NCI-H526 treated with DMSO at 0.1 percent for 48 hours (cell line): ENCODE measurements at places on chromosomes 5 and 9.

- DNase-seq = no peak
These were observed 53.9 kb downstream of the CFAP95 start for GRCh38 chr9:69874301-69875060.

- no peak for DNase-seq
These were observed 111.6 kb downstream of the SREK1 start for GRCh38 chr5:66255714-66256113.

DNA sequence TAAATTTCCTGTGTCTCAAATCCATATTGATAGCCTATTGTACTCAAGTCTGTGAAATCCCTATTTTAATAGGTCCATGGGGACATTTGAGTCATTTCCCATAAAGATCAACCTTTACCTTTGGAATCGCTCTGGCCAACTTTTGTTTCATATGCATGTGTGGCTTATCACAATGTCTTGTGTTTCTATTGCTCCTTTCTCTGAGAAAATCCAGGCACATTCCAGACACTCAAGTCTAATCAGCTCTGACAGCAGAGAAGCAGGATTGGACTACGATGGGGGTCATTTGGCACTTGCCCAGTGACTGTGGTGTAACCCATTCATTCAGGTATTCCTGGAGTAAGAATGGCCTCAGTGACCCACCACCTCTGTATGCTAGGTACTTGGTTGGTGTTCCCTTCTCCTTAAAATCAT, 48.4 kb downstream of the ACTBL2 start:
- no peak for DNase-seq

GRCh38 chr9:33881635-33882034, 64.7 kb downstream of the UBE2R2 start:
- no peak for DNase-seq

DNA sequence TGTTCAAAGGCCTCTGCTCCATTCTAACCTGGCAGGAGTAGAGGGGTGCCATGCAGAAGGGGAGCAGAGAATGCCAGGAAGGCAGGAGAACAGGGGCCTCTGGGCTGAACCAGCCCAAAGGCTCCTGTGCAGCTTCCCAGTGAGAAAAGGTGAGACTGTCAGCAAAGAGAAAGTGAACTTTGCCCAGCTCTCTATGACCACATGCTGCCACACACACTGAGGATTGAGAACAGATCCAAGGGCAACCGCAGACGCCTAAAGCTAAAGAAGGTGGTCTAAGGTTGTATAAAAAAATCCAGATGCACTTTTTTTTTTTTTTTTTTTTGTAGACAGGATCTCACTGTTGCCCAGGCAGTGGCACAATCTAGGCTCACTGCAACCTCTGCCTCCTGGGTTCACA, 51.4 kb downstream of the ALDH7A1 start:
- DNase-seq = no peak

GRCh38 chr5:116731432-116731831, 156.8 kb upstream of the SEMA6A start:
- no peak for DNase-seq

DNA sequence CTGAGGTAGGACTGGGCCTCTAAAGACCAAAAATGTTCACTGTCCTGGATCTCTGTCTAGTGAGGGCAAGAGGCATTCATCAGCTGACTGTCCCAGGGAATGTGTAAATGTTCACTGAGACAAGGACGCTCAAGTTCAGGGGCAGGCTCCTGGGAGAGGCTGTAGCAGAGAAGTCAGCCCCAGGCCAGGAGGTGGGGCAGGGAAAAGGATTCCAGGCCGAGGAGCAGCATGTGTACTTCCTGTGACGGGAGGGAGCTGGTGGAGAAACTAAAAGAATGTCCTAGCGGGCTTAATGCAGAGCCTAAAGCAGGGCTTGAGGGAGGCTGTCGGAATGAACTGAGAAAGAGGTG, 205.8 kb downstream of the GABBR2 start:
- DNase-seq = no peak

GRCh38 chr9:19423163-19423562, 14.4 kb downstream of the ACER2 start:
- no peak for DNase-seq

DNA sequence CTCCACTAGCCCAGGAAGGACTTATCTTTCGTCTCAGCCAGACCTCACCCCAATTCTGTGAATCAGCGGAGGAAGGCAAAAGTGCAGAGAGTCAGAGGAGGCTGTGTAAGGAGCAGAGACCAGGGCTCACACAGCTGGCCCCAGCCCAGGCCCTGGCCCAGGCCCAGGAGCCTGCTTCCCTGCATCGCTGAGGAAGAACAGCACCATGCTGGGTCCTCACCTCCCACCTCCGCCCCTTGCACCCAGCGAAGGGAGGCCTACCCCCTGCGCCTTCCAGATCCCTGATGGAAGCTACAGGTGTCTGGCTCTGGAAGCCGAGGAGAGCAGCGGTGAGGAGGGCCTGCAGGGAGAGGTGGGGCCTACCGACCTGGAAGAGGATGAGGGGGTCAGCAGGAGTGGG, 22.3 kb upstream of the SYNPO start:
- no peak for DNase-seq

DNA sequence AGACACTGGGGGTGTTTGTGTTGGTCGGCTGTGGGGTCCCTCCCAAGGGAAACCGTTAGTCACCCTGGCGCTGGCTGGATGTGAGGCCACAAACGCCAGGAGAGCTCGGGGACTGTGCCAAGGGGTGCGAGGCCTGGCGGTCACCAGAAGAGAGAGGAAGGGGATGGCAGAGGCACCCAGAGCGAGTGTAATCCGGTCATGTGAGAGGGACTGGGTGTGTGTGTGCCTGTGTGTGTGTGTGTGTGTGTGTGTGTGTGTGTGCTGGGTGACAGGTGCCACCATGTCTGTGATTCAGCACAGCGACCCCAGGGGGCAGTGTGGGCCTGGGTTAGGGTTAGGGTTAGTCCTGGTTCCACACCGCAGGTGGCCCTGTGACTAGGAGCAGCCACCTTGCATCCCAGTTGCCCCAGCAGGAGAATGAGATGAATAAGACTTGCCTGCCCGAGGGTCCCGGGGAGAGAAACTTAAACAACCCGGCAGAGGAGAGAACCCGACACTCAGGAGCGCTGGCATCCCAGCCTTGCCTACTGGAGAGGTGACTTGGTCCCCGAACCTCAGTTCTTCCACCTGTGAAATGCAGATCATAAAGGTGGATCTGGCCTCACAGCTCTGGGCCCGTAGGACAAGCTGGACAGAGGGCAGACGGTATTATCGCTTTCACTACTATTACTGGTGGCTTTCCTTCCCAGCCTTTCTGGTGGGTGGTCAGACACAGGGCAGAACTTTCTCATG, 1.4 kb upstream of the ADAMTSL2 start:
- peak; percentile 23 for DNase-seq

DNA sequence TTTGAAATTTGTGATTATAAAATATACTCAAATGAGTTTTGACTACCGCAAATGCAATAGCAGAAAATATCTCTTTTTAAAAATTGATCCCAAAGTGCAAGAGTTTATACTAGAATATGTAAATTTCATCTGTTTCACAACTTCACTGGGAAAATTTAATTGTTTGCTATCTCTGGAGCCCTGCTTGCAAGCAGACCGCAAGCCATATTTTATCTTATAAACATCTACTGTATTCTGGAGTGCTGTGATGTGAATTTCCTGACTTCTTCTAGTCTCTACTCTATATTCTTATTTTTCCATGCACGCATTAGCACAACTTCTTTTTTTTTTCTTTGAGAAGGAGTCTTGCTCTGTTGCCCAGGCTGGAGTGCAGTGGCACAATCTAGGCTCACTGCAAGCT, 98.7 kb downstream of the DROSHA start:
- no peak for DNase-seq

GRCh38 chr5:96434201-96434645, 1.2 kb upstream of the PCSK1 start:
- peak; percentile 68 for DNase-seq

- no peak for DNase-seq
These were observed 1363.5 kb downstream of the EFNA5 start for GRCh38 chr5:106307265-106307664.

DNA sequence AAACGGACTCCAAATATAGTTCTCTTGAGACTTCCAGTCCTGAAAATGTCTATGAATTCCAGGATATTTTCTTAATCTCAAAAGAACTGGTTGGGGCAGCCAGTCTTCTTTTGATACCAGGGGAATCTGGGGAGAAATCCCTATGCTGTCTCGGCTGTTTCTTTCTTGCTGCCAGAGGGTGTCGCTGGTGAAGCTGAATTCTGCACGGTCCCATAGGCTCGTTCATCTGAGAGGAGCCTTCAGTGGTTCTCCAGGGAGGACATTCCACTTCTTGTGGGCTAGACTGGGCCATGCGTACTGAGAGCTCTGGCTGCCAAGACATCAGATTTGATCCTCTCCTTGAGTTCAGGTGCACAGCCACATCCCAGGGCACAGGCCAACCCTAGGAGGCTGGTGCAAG, 155.0 kb upstream of the CLINT1 start:
- DNase-seq = peak; percentile 21

DNA sequence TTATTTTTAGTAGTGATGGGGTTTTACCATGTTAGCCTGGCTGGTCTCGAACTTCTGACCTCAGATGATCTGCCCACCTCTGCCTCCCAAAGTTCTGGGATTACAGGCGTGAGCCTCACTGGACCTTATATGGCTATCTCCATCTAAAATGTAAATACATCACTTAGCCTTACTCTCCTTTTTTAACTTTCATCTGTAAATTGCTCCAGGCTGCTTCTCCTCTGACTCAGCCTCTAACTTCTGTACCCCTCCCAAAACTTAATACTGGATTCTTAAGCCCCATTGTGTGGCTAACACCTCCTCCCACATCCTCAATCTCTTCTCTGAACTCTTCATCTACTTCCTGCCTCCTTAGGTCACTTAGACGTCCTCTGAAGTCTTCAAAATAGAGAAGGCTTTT, 4.0 kb downstream of the SNX30 start:
- DNase-seq = no peak
